Stimulated activated CD8-positive, alpha-beta memory T cell treated with anti-CD3 and anti-CD28 coated beads, Interleukin-2, amount 100 ng/mL, for 1 hour (primary cell): ENCODE measurements at places on chromosomes 2 and 18.

GRCh38 chr2:124542932-124543640, 518.0 kb downstream of the CNTNAP5 start:
- no peak for DNase-seq

DNA sequence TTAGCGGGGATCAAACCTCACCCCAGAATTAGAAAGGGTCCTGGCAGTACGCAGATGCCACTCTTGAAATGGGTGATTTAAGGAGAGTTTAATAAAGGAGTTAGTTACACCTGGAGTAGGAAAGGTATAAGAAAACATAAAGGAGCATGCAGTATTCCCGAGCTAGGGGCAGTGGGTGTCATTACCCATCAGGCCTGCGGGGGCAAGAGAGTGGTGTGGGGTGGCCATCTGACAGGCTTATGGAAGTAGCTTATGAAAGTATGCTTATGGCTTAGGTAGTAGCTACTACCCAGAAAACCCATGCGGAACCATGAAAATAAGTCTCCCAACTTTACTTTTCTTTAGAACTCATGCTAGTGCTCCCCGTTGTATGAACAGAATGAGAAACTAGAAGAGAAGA, 568.9 kb upstream of the ACVR2A start:
- no peak for DNase-seq

- DNase-seq: no peak
Observed at GRCh38 chr18:79393635-79394533, 1.8 kb upstream of the NFATC1 start.

- DNase-seq: no peak
Observed at GRCh38 chr2:105760639-105761337, 16.1 kb downstream of the NCK2 start.

DNA sequence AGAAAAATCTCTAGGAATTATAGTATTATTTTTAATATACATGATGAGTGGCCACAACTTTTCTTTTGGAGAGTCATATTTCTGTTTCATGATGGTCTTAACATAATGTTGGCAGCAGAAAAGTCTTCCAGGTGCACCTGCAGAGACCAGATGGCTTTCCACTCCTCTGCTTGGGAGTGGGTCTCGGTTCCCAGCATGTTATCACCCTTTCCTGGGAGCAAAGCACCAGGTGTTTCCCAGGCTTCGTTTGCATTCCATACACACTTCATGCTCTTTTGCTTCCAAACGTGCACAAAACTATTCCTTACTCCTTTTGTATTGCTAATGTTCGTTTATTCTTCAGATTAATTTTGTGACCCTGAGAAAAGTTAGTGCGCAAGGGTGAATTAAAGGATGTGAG, 305.2 kb downstream of the CDH2 start:
- no peak for DNase-seq

GRCh38 chr2:22800412-22800811, 584.6 kb upstream of the KLHL29 start:
- DNase-seq: no peak

- no peak for DNase-seq
Observed at GRCh38 chr2:61763605-61764034, 90.2 kb downstream of the FAM161A start.

- no peak for DNase-seq
Observed at GRCh38 chr18:72727776-72728175, 140.0 kb downstream of the NETO1 start.

DNA sequence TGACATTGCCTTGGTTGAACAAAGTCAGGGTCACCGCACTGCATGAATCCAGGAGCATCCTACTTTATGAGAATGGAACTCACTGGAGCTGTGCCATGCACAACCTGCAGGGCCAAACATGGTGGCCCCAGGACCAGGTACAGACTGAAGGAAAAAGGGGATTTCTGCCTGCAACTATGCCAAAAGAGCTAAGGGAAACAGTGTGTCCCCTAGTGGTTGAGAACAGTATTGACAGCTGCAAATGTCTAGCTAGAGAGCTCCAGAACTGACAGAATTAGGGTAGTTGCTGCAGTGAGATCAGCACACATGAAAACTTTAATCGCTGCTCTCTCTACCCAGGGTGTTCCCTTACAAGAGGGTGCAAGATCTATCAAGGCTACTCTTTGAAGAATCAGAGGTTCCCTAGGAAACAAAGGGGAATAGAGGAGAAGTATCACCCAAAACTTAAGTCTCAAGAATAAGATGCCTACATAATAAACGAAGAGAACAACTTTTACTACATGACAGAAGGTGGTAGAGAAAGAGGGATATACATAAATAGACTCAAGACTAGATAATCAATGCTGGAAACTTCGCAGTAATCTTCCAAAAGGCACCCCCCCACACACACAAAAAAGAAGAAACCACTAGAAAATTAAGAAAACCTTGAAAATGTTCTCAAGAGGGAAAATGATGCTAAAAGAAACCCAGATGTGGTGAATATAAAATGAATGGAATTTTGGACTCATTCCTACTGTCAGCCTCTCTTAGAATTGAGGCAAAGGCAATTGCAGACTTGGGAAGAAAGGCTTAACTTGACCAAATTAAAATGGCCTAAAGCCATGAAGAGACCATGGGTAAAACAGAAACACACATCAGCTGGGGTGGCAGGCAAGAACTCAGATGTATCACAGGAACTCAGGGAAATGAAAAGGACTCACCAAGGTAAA, 43.6 kb upstream of the IHH start:
- no peak for DNase-seq

DNA sequence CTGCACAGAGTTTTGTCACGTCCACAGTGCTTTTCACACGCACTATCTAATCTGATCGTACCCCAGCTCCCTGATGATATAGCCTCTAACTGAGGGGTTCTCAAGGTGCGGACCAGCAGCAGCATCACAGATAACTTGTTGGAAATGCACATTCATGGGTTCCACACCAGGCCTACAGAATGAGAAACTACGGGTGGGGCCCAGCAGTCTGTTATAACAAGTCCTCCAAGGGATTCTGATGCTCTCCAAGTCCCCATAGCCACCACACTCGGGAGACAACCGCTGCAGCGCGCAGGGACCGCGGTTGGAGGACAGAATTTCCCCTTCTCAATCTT, 745 bp upstream of the BZW1 start:
- DNase-seq: no peak

- peak; percentile 33 for DNase-seq
Observed at GRCh38 chr2:101823347-101823791, 125.9 kb downstream of the MAP4K4 start.

DNA sequence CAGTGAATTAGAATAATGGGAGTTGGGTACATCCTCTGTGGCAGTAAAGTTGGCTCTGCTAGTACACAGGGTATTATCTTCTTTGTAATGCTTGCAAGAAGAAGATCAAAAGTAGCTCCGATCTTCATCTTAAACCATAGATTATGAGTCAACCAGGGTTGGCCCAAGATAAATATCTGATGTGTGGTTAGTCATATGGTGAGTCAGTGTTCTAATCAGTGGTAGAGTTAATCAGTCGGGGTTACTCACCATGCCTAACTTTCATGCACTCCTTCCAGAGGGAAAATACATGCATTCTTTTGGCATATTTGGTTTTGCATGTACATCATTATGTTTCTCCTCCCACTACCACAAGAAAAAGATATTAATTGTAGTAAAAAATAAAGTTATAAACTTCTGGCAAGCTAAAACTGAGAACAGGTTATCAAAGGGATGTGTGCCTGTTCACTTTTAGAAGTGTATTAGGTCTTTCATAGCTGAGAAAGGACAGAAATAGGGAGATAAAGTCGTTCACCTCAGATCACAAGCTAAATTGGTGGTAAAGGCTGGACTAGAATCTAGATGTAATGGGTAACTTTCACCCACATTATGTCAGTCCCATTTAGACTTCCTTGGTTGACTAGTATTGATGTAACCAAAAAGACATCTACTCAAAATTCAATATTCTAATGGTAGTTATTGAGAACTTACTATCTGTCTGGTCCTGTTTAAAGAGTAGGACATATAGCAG, 684.4 kb downstream of the IRS1 start:
- DNase-seq: no peak

DNA sequence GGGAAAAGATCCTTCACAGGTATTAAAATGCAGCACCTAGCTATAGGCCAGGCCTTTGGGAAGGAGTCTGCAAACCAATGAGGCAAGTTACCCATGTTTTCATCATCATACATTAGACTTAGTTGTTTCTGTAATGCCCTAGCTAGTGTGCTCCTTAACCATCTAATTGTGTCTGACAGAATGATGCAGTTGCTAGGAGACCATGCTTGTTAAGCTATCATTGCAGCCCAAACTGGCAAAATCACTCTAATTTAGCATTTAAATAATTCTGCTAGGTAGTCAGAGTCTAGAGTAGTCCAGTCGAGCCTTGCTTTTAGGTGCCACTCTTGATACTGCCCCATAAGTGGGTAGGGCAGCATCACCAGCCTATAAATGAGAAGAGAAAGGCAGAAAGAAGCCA, 34.9 kb downstream of the GAD1 start:
- DNase-seq: no peak
